Activated CD4-positive, alpha-beta T cell treated with anti-CD3 and anti-CD28 coated beads, Interleukin-2, amount 50 U/mL, for 16 hours (primary cell): ENCODE measurements at places on chromosomes 1 and 21.
A peak's percentile ranks its signal among the peaks of the same experiment; 100 is the strongest.

DNA sequence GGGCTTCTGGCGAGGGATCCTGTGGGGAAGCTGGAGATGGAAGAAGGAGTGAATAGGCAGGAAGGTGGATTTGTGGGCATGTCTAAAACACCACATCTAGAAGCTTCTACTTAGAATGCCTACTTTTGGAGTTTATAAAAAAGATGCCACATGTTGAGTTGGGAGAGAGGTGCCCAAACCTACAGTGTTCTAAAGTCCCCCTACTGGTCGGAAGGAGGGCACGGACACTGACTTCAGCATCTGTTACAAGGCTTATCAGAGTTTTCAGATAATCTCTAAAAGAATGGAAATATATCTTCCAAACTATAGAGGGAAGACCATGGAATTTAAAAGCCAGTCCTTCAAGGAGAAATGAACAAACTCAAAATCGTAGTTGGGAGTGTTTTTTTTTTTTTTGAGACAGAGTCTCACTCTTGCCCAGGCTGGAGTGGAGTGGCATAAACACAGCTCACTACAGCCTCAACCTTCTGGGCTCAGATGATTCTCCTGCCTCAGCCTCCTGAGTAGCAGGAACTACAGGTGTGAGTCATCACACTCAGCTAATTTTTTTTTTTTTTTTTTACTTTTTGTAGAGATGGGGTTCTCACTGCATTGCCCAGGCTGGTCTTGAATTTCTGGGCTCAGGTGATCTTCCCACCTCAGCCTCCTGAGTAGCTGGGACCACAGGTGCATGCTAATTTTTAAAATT, 14.8 kb downstream of the IBA57 start:
- no peak for DNase-seq

DNA sequence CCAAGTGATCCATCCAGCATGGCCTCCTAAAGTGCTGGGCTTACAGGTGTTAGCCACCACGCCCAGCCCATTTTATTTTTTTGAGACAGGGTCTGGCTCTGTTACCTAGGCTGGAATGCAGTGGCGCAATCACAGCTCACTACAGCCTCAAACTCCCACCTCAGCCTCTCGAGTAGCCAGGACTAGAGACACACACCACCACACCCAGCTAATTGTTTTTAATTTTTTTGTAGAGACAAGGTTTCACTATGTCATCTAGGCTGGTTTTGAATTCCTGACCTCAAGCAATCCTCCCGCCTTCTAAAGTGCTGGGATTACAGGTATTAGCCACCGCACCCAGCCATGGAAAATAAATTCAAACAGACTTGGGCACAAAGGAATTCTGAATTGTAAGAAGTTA, 31.9 kb downstream of the PUM1 start:
- no peak for DNase-seq

DNA sequence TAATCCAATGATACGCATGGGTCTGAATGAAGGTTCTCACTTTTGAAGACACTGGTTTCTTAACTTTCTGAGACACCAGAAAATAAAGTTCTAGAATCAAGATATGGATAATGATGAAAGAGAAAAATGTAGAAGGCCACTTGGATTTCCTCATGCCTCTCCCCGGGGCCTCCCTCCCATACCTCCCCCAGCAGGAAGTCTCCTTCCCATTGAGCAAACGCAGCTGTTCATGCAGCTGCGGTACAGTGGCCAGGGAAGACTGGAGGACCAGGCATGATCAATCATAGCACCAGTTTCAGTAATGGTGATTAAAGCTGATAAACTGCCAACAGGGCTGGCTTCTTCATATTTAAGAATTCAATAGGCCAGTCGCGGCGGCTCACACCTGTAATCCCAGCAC, 10.9 kb upstream of the UBR4 start:
- no peak for DNase-seq

DNA sequence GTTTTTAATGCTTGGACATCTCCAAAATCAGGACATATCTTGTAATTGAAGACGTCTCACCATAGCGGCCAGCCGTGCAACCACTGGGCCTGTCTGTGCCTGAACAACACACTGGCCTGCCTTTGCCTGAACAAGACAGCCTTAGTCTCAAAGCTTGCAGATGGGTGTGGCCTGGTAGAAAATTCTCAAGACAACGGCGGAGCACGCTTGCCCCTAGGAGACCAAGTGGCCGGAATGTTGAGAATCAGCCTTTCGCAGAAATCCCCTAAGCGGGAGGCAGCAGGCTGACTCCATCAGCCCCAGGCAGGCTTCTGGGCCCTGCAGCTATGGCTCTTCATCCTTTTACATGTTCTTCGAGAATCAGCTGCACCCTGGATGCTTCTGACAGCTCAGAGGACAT, 98.0 kb upstream of the C1orf174 start:
- DNase-seq: no peak

DNA sequence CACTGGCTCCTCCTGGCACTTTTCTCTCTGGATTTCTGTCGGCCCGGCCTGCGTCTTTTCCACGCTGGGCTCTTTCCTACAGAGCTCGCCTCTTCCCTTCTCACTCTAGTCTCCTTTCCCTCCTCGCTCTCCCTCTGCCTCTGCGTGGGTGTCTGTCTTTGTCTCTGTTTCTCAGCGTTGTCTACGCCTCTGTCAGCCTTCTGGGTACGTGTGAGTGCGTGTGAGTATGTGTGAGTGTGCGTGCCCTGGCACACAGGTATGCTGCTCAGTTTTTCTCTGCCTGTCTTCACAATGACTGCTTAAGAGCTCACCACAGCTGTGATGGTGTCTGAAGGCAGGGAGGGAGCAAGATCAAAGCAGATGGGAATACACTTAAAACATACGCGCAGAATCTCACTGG, 77.7 kb downstream of the KIRREL1 start:
- DNase-seq: no peak

- DNase-seq: no peak
Measured at GRCh38 chr1:159799446-159799985, 2.6 kb upstream of the FCRL6 start.

DNA sequence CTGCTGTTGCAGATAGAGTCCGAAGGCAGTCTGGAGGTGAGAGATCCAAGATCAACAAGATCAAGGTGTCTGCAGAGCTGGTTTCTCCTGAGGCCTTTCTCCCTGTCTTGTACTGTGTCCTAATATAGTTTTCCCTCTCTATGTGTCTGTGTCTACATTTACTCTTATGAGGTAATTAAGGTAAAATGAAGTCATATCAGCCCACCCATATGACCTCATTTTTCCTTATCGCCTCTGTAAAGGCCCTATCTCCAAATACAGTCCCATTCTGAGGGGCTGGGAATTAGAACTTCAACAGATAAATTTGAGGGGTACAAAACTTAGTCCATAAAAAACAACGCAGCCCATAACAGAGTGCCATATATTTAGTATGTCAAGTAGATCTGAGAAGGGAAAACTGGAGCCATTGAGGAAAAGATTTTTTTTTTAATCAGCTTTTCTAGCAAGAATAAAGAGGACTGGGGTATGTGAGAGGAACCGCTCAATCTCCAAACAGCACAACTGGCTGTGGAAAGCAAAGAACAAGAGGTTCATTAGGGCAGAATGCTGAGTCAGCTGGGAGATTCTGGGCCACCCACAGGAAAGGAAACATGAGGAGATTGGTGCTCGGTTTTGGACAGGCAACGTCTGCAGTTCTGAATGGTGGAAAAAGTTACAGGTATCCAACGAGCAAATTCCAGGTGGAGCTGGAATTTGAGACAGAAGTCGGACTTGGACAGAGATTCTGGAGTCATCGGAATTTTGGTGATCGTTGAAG, 65.7 kb downstream of the MAP3K21 start:
- no peak for DNase-seq

DNA sequence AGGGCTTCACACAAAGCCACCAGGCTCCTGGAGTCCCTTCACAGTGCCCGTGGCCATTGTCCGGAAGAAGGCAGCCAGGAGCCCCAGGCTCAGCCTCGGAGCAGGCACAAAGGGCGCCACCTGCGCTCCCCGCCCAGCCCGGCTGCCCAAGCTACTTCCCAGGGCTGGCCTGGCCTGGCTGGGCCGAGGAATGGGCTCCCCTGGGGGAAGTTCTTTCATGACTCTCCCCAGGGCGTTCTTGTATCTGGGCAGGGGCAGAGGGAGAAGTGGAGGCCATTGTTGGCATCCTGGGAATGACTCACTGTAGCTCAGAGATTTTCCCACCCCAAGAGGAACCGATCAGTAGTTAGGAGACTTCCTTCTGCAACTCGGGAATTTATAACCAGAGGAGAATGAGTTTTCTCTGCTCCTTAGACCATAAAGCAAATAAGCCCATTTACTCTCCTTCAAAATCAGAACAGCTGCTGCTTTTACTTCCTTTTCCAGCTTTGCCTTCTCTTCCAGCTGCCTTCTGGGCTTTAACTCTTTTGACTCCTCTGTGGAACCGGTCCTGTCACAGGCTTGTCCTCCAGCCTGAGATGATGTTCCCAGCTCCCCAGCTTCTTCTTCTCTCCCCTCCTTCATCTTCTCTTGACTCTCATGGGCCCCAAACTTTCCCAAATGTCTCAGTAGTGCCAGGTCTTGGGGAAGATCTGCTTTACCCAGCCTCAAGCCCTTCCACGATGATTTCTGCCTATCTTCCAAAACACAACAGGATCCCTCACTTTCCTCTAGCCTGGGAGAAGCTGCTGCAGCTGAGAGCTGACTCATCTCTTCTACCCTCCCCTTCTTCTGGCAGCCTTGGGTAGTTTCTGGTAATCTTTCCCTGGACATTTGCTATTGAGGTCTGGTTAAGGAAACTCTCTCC, 118.7 kb upstream of the CD34 start:
- no peak for DNase-seq

DNA sequence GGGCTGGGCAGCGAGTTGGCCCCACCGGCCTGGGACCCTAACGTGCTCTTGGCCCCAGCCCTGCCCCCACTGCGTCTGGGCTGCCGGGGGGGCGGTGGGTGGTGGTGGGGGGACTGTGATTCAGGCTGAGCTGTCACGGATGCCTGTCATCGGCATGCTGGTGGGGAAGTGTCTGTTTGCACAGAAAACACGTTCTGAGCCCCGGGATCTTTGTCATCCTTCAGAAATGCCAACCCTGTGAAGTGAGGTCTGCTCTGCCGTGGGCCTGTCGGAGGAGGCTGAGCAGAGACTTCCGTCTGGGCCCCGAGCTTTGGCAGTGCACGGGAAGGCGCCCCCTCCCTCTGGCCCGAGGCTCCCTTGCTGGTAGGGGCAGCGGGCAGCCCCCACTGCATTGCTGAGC, 24.3 kb upstream of the PLCH2 start:
- no peak for DNase-seq

- DNase-seq: no peak
Measured at GRCh38 chr1:910311-910880, 13.3 kb upstream of the SAMD11 start.

DNA sequence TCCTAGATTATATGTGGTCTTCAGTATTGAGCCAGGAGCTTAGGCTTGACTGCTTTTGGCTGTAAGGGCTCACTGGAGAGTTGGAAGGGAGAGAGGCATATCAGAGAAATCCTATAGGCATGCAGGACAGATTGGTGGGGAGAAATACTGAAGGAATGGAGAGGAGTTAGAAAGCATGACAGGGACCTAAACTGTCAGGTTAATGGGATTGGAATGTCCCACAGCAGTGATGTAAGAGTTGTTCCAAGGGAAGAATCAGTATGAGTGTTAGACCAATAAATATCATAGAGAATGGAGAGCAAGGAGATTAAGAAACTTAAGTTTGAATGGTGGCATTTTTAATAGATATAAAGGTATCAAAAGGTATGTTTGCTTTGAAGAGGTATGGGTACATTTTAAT, 39.7 kb downstream of the SLC35A3 start:
- no peak for DNase-seq

DNA sequence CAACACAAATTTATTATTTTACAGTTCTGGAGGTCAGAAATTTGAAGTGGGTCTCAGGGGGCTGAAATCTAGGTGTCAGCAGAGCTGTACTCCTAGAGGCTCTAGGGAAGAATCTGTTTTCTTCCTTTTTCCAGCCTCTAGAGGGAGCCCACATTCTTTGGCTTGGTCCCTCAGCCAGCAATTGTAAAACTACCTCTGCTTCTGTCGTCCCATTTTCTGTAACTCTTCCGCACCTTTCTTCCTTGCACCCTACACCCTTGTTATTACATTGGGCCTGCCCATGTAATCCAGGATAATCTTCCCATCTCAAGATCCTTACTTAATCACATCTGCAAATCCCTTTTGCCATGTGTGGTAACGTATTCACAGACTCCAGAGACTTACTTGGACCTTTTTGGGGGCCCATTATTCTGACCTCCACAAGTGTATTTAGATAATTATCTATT, 24.8 kb upstream of the THEM4 start:
- DNase-seq: peak; percentile 77

DNA sequence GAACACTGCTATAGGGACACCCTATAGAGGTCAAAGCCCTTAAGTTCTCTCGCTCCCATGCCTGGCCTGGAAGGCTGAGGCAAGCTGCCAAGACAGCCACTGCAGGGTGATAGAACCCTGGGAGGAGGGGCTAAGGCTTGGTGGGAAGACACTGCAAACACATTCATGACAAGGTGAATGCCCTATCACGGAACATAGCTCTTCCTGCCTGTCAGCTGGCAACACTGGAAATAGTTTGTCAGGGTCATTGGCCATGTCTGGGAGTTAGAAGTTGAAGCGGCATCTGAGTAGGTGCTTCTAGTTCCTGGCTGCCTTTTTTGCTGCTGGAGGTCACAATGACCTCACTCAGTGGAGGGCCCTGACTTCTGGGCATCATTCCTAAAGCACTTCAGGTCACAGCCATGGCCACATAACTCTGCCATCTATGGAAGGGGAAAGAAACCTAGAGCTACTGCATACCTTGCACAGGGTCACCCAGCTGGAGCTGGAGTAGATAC, 4.2 kb downstream of the FABP3 start:
- no peak for DNase-seq

DNA sequence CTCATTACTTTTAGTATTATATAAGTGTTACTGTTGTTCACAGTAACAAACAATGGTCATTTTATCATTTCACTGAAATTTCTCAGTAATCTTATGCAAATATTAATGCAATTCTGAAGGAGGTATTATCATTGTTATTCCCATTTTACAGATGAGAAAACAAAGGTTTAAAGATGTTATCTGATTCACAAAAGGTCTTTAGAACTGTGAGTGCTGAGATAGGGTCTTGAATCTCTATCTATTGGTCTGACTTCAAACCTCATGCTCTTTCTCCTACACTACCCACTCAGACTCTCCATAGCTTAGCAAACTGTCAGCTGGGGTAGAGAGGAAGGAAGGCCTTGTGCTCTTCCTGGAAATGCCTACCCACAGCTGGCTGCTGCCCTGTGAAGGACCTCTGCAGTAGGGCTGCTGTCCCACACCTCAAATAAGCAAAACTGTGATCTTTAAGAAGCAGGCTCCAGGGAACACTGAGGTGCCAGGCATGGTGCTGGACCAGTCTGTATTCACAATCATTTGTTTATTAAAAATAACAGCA, 6.2 kb upstream of the OSCP1 start:
- no peak for DNase-seq

GRCh38 chr1:13583595-13583965, at the start of gene PDPN:
Gene PDPN, plus strand, starts transcription at chr1:13583832. Its CDS starts 202 bp downstream, at chr1:13584034.
- DNase-seq: no peak
